Colonic mucosa (tissue), 4 donors: ENCODE measurements at places on chromosomes 7 and 10.

- no peak for DNase-seq
These were observed 21.1 kb upstream of the SAR1A start for GRCh38 chr10:70191161-70191971.

GRCh38 chr7:30278849-30279652 is 5.3 kb upstream of the ZNRF2 start:
- DNase-seq: no peak

DNA sequence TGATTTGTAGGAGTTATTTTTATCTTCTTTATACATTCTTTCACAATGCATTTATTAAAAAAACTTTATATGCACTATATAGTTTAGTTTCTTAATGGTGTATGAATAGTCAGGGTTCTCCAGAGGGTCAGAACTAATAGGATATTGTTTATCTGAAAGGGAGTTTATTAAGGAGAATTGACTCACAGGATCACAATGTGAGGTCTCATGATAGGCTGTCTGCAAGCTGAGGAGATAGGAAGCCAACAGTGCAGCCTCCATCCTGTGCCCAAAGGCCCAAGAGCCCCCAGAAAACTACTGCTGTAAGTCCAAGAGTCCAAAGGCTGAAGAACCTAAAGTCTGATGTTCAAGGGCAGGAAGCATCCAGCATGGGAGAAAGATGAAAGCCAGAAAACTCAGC is 192.8 kb upstream of the AHR start:
- no peak for DNase-seq

DNA sequence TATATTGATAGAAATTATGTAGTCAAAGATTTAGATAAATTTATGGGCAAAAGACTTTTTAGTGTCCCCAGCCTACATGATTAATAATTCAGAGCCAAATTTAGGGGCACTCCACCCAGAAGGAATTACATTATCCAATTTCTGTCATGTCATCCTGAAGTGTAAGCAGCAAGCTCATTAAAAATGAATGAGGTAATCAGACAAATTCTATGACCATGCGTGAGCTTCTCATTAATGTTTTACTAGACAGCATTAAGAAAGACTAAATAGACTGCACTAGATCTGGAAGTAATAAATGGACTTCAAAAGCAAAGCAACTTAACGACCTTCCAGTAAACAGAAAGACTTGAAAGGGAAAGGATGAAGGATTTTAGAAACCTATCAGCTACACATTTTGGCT is 22.7 kb upstream of the TRUB1 start:
- DNase-seq: no peak

DNA sequence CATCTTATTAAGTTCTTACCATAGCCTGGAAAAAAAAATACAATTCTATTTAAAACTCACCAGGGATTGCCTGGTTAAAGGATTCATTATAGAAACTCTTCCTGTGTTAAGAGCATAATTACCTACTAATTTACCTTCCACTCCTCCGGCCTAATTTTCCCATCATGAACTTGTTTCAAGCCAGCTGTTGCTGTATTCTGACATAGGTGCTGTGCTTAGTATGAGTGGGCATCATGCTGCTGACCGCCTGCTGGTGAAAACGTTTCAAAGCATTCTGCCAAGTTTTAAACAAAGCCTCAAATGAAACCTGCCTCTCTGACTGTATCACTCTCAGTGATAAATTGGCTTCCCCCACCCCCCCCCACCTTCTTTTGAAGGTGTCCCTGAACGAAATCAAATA is 47.8 kb upstream of the KCNMA1 start:
- DNase-seq: peak; percentile 10

- DNase-seq: no peak
These were observed 651.9 kb upstream of the COBL start for GRCh38 chr7:51968461-51968860.

DNA sequence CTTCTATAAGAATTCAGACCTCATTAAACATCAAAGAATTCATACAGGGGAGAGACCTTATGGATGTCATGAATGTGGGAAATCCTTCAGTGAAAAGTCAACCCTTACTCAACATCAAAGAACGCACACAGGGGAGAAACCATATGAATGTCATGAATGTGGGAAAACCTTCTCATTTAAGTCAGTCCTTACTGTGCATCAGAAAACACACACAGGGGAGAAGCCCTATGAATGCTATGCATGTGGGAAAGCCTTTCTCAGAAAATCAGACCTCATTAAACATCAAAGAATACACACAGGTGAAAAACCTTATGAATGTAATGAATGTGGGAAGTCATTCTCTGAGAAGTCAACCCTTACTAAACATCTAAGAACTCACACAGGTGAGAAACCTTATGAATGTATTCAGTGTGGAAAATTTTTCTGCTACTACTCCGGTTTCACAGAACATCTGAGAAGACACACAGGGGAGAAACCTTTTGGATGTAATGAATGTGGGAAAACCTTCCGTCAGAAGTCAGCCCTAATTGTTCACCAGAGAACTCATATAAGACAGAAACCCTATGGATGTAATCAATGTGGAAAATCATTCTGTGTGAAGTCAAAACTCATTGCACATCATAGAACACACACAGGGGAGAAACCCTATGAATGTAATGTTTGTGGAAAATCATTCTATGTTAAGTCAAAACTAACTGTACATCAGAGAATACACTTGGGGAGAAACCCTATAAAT is 24.1 kb downstream of the ZNF37A start:
- DNase-seq: no peak

- DNase-seq: no peak
These were observed 29.6 kb downstream of the CHAT start for GRCh38 chr10:49643241-49644034.

- DNase-seq: no peak
These were observed 2.8 kb upstream of the CLDN15 start for GRCh38 chr7:101240226-101241014.

DNA sequence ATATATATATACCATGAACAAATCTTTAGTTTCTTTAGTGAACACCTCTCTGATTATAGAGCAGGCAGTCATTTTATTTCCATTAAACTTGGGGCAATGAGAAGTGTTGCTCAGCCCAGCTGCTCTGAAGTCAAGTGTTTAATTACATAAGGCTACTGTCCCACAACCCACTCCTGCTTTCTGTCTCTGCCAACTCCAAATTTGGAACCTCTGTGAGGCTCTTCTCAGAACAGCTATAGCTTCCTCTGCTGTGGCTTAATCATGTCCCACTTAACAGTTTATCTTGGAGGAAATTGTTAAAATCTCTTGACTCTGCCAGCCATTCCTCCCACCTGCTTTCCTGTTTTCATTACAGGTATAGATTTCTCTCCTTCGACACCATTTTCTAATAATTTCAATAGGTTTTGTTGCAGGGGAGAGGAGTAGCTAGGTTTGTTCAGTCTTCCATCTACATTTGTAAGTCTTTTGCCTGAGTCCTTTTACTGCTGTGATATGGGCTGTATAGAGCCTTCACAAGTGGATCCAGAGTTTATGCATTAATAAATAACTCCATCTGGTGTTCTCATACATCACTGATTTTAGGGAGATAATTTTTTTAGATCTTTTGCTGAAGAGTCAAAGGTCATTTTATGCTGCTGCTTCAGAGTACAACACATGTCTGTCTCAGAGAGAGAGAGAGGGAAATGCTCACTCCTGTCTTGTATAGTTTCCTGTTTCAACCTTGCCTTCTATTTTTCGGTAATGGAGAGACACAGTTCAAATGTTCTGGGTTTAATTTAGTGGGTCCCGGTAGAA is 170.4 kb downstream of the WNT2 start:
- no peak for DNase-seq

GRCh38 chr10:117221156-117221711 is 19.7 kb upstream of the SLC18A2 start:
- DNase-seq: no peak

GRCh38 chr10:101687071-101687658 is 7.8 kb downstream of the FBXW4 start:
- DNase-seq: no peak

- DNase-seq: no peak
These were observed 49.2 kb upstream of the ZMIZ1 start for GRCh38 chr10:79019441-79020014.

DNA sequence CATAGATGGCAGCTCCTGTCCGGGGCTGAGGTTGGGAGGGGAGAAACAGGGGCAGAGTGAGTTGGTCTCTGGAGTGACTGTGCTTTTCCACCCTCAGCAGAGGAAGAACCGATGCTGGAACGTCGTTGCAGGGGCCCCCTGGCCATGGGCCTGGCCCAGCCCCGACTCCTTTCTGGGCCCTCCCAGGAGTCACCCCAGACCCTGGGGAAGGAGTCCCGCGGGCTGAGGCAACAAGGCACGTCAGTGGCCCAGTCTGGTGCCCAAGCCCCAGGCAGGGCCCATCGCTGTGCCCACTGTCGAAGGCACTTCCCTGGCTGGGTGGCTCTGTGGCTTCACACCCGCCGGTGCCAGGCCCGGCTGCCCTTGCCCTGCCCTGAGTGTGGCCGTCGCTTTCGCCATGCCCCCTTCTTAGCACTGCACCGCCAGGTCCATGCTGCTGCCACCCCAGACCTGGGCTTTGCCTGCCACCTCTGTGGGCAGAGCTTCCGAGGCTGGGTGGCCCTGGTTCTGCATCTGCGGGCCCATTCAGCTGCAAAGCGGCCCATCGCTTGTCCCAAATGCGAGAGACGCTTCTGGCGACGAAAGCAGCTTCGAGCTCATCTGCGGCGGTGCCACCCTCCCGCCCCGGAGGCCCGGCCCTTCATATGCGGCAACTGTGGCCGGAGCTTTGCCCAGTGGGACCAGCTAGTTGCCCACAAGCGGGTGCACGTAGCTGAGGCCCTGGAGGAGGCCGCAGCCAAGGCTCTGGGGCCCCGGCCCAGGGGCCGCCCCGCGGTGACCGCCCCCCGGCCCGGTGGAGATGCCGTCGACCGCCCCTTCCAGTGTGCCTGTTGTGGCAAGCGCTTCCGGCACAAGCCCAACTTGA is 2.7 kb downstream of the REPIN1 start:
- DNase-seq: no peak

DNA sequence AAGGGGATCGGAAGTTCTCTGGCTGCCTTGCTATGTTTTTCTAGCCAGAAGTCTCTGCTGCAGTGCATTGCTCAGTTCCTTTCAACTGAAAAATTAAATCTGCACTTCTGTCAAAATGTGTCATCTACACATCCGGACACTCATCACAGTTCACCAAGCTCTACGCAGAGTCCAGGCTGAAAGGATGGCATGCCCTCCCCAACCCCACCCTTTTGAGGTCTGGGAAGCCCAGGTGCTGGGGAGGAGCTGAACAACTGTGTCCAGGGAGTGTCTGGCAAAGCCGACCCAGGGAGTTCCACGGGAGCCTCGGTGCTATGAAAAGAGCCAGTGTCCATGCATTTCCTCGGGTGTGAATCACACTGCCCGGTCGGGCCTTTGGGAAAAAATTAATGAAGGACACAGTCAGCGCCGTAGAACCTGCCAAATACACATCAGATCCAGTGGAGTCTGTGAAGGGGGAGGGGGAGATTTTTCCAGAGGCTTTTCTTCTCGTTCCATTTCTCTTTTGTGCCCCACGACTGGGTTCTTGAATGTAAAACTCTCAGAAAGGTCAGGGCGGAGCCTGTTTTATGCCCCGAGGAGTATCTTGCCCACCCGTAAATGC is 757 bp upstream of the PALS2 start:
- DNase-seq: peak; percentile 42

DNA sequence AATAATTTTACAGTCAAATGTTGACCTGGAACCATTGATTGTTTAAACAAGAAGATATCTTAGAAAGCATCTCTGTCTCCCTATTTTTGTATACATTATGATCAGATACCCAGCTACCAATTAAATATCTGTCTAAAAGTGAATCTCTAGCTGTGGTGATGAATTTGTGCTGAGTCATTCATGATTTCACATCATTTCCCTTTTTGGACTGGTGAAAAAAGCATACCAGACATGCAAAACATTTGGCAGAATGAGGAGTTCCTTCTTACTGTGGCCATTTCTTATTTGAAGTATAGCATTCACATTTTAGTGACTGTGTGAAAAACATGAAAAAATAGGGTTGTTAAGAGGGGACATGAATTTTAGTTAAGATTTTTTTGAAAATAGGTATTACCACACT is 98.0 kb upstream of the GATA3 start:
- DNase-seq: no peak

DNA sequence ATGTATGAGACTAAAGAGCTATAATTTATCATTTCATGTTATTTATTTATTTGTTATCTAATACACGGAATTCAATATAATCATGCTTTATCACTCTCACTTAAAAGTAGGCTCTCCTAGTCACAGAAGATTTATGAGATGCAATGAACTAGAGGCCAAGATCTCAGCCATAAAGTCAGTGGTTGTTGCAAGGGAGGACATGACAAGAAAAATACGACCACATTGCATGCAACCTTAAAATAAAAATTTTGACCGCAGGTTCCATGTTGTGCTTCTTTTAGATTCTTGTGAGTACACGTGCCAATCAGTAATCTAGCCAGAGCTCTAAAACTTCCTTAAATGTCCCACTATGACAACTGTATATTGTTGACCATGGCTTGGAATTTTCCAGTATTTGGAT is 75.9 kb upstream of the SP8 start:
- no peak for DNase-seq

GRCh38 chr7:157885140-157885539 is 548.3 kb downstream of the DNAJB6 start:
- no peak for DNase-seq

- DNase-seq: no peak
These were observed 133.7 kb downstream of the PTPRZ1 start for GRCh38 chr7:122006687-122007086.

- peak; percentile 79 for DNase-seq
These were observed 26.2 kb upstream of the ABLIM1 start for GRCh38 chr10:114684084-114684821.

GRCh38 chr7:14341200-14341775 is 351.8 kb upstream of the ETV1 start:
- no peak for DNase-seq

GRCh38 chr10:77267703-77268675 is 369.6 kb downstream of the KCNMA1 start:
- DNase-seq: no peak

GRCh38 chr7:20193242-20193777 is 23.9 kb downstream of the MACC1 start:
- no peak for DNase-seq

GRCh38 chr7:133934977-133935330 is 192.2 kb upstream of the LRGUK start:
- DNase-seq: no peak

GRCh38 chr7:157922576-157922975 is 585.8 kb downstream of the DNAJB6 start:
- DNase-seq: no peak

GRCh38 chr10:31431021-31431420 is 112.0 kb downstream of the ZEB1 start:
- no peak for DNase-seq
